T47D (cell line): ENCODE measurements at places on chromosomes 7 and 10.

DNA sequence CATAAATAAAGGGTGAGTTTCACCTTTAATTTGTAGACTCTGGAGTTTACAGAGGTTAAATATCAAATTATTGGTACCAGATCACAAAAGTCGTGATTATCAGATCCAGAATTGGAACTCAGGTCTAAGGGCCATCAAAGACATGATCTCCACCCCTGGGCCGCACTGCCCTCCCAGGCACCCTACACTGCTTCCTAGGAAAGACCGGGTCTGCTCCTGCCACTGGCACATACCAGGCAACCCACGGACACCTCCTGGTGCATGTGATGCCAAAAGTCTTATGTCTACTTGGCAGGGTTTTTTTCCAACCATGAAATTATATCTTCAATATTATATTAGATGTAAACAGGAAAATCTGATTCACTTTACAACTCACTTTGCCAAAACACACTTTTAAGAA lies 452.8 kb downstream of the PTPRN2 start:
- DNase-seq: no peak

- DNase-seq: no peak
Observed at GRCh38 chr10:24355056-24355688, 146.2 kb downstream of the KIAA1217 start.

DNA sequence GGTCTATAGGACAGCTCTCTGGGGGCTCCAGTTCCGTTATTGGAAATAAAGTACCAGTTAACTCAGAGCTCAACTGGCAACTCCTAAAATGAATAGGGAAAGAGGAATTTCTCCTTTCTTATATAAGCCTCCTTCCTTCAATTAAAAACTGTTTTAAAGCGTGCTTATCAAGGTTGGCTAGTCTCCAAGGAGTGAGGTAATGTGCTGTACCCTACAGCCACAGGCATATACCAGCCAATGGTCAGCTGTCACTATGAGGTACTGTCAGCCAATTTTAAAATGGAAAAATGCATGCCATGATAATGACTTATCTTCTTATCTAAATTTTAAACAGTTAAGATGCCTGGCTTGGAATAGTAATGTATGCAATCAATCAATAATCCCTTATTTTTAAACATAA lies 76.2 kb downstream of the PLCE1 start:
- DNase-seq: no peak

- DNase-seq: no peak
Observed at GRCh38 chr10:70064486-70064885, 11.8 kb downstream of the MACROH2A2 start.

GRCh38 chr10:93123766-93124165 lies 50.1 kb downstream of the CYP26A1 start:
- no peak for DNase-seq

DNA sequence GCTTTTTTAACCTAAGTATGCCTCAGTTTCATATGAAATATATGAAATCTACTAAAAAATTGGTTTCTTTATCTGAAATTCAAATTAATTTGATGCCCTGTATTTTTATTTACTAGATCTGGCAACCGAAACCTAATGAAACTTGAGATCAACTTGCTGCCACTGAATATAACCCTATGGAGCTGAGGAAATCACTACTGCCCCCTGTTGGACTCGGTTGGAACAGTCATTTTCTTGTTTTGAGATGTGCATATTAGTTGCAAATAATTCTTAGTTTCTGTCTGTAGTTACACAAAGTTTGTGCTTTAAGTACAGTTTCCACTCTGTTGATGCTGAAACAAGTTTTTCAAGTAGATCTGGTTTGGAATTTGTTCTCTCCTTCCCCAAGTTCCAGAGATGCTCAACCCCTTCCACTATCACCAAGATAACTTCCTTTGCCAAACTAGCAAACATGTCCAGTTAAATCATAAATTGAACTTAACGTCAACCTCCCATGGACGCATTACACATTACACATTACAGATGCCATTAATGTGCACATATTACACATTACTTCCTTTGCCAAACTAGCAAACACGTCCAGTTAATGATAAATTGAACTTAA lies 22.2 kb upstream of the EXOC4 start:
- peak; percentile 58 for DNase-seq

- DNase-seq: no peak
Observed at GRCh38 chr10:49652421-49653272, 26.8 kb upstream of the C10orf53 start.
